ENCODE measurements at places on chromosomes 11 and 22. TPM values are rescaled to one million over a fixed set of nuclear protein-coding genes. Genes with fewer than 3 reads are reported as not detected.

Gene ESAM
- total RNA-seq = 0.44 TPM

Gene ZC3H12C
- 2.4 TPM for total RNA-seq

Gene FGF3
- total RNA-seq = not detected

Gene GLYAT
- total RNA-seq = 0.32 TPM

Gene ATP5MG
- 251 TPM for total RNA-seq

Gene KCNQ1OT1
- total RNA-seq = 2.4 TPM

Gene APOL5
- not detected for total RNA-seq

Gene CDC42EP1
- 12.7 TPM for total RNA-seq

Gene OR5B21
- not detected for total RNA-seq

Gene TTC17
- total RNA-seq = 69.0 TPM

Gene PARVA
- total RNA-seq = 10.4 TPM

Gene ACTN3
- 20.4 TPM for total RNA-seq

Gene GPHA2
- total RNA-seq = 1.6 TPM

Gene SYT12
- total RNA-seq = 7.3 TPM

Gene ARHGAP20
- total RNA-seq = 0.07 TPM

Gene UPK3A
- 0.23 TPM for total RNA-seq

Gene TUBA8
- total RNA-seq = 0.72 TPM

Gene OR2AG2
- total RNA-seq = 0.09 TPM

Gene ELMOD1
- 0.98 TPM for total RNA-seq

Gene RNF141
- total RNA-seq = 23.9 TPM

Gene ANGPTL5
- total RNA-seq = not detected

Gene CENPM
- total RNA-seq = 41.7 TPM

Gene OR51E2
- not detected for total RNA-seq
